ENCODE measurements at places on chromosomes 2 and 18. TPM values are rescaled to one million over a fixed set of nuclear protein-coding genes. Genes with fewer than 3 reads are reported as not detected.

DNA sequence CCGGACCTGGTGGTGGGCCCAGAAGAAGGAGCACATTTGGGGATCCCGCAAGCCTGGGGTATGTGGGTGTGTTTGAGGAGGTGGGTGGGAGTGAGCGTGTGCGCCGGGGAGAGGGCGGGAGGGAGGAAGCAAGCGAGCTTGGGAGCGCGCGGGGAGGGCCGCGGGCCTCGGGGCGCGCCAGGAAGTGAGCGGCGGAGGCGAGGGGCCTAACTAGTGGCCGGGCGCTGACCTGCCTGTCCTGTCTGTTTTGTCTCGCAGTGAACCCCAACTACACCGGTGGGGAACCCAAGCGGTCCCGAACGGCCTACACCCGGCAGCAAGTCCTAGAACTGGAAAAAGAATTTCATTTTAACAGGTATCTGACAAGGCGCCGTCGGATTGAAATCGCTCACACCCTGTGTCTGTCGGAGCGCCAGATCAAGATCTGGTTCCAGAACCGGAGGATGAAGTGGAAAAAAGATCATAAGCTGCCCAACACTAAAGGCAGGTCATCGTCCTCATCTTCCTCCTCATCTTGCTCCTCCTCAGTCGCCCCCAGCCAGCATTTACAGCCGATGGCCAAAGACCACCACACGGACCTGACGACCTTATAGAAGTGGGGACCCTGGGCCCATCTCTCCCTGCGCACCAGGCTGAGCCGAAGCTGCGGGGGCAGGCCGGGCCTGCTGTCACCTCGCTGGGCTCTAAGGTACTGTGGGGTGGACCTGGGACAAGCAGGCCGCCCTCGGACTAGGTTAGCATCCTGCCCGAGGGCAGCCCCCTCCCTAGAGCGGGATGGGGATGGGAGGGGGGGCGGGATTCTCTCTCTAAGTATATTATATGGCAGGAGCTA lies 1.2 kb downstream of the HOXD4 start:
- DNase-seq = no peak

IL1A gene
- total RNA-seq = 2.3 TPM

AQP12A gene
- total RNA-seq = not detected

AGFG1 gene
- 86.4 TPM for total RNA-seq

DNA sequence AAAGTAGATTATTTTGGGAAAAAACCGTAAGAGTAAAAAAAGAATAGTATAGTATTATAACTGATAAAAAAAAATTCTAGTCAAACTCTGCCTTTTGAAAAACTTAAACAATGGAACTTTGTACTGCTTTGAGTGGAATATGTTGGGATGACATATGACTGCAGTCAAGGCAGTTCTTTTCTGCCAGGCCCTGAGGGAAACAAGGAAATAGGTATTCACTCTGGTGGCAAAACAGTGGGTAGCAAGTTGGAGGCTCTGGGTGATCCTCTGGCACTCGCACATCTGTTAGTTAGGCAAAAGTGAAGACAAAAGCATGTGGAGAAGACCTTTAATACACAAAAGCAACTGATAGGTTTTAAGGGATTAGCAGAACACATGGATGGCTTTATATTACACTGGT lies 102.2 kb downstream of the ARHGEF33 start:
- no peak for DNase-seq

DNA sequence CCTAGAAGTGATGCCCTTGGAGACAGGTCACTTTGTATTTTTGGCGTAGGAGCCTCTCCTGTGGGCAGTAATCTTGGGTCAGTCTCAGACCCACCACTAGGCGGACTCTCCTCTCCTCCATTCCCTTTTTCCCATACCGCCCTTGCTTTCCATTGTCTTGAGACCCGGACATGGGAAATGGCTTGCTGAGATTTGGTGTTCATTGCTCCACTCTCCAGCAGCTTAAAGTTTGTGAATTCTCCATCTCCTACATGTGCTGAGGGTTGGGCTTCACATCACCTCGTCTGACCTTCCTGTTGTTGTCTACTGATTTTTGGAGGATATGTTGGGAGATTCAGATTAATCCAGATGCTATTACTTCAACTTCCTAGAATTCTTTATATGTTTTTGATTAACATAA lies 159.2 kb upstream of the RAB12 start:
- no peak for DNase-seq

MC5R gene
- total RNA-seq = not detected

GRCh38 chr18:3126457-3127097 lies 93.2 kb downstream of the MYOM1 start:
- DNase-seq = no peak

GRCh38 chr2:160516547-160517365 lies 23.1 kb upstream of the RBMS1 start:
- peak; percentile 6 for DNase-seq

SPEG gene
- total RNA-seq = 21.1 TPM

KCNG2 gene
- total RNA-seq = not detected

NMUR1 gene
- 0.48 TPM for total RNA-seq

DNA sequence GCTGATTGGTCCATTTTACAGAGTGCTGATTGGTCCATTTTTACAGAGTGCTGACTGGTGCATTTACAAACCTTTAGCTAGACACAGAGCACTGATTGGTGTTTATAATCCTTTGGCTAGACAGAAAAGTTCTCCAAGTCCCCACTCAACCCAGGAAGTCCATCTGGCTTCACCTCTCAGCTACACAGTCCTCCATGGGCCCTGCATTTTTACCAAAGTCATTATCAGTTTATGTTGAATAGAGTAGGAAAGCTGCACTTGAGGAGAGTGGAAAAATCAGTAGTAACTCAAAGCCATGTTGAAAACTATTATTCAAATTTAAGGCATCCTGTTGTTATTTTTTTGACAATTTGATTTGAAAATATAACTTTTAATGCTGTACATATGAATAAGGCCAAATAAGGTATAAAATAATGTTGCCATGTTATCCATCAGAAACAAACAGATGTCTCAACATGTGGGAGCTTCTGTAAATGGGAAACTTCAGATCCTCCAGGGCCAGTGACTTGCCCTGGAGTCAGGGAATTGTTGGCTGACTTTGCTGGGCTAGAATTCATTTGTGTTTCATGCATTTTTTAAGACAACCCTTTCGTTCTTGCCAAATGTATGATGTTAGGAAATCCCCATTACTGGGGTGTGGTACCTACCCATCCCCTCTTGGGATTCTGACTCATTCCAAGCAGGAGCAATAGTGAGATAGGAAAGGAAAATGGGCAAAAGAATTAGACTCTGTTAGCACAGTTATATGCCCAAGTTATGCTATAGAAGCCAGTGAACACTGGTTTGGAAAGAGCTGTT lies 37.8 kb upstream of the CCDC195 start:
- DNase-seq = no peak

FLACC1 gene
- 0.80 TPM for total RNA-seq

KCNE4 gene
- 54.6 TPM for total RNA-seq

DNA sequence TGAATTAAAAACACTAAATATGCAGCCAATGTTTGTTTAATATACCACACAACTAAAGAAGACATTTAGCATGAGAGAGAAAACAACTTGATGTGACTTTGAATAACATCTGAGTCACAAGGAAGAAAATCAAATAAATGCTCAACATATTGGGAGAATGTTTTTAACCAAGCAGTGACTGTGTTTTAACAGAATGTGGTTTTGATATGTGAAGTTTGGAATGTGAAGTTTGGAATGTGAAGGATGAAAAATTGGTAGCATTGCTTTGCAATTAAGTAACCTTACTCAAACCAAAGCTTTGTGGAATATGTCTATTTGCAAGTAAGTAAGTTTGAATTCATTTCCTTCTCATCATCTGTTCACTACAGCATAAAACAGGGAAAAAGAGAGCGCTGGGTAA lies 128.2 kb upstream of the DNAJC10 start:
- DNase-seq = no peak

DNA sequence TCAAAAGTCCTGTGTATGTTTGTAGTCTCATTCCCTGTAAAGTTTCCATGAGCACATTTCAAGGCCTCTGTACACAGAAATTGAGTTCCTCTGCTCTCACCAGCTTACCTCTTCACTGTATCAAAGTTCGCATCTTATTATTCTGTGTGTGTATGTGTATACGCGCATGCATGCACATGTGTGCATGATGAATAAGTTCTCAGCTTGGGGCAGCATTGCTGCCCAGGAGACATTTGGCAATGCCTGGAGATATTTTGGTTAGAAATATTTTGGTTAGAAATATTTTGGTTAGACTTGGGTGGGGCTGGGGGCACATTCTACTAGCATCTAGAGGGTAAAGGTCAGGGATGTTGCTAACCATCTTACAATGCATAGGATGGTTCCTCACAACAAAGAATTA lies 23.4 kb downstream of the TCF7L1 start:
- DNase-seq = no peak

- DNase-seq = no peak
These were observed 4.4 kb downstream of the ACTG2 start for GRCh38 chr2:73897240-73897583.

- DNase-seq = peak; percentile 53
These were observed at the start of gene FER1L5 for GRCh38 chr2:96642564-96643360. Gene FER1L5, plus strand, starts transcription at chr2:96642764. Its CDS starts 73 bp downstream, at chr2:96642837.

DNA sequence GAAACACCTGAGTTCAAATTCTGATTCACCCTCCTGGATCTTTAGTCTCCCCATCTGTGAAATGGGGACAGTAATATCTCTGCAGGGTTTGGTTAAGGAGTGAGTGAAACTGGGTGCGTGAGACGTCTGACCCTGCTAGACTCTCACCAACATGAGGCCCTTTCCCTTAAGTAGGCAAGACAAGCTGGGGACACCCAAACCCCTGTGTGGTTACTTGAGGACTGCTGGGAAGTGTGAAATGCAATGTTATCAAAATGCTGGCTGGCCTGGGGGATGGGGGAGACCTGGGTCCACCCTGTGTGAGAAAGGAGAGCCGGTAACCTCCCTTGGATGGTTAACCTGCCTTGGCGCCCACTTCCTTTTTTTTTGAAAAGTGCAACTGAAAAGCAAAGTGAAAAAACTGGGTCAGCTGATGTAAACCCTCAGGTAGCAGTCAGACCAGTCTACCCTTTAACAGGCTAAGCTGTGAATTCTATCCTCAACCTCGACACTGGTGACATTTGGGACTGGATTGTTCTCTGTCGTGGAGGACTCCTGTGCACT lies 82.3 kb downstream of the INPP5D start:
- no peak for DNase-seq

ABCG8 gene
- 4.7 TPM for total RNA-seq

GRCh38 chr2:127562936-127563335 lies 27.5 kb downstream of the MYO7B start:
- no peak for DNase-seq
